ENCODE measurements at places on chromosomes 11 and 22.

GRCh38 chr22:44472598-44472997 lies 25.4 kb downstream of the RTL6 start:
- no peak for DNase-seq

GRCh38 chr11:60952742-60953170 lies 780 bp upstream of the SLC15A3 start:
- no peak for DNase-seq

DNA sequence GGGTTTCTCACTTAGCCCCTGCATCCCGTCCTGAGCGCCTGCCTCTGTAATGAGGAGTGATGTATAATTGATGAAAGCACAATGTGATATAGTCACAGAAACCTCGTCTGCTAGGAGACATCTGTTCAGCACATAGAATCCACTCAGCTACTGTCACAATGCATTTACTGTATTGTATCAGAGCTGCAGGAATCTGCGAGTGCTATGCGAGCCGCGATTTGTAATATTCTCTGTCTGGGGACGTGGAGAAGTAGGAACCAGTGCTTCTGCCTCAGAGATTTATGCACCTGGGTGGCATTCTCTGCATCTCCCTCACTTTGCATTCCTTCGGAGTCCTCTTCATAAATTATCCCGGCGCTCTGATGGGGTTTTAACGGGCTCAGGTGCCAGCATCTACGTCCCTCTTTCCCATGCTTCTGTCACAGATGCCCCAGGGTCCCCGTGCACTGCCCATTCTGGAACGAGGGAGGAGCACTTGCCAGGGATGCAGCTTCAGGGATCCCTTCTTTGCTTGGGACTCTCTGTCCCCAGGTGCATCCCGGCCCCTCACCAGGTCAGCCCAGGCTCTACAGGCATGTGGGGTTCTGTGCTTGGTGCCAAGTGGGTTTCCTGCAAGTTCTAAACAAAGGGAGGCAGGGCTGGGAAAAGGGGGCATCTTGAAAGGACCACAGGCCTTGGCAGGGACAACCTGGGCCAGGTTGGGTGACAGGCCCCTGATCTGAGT lies 205.5 kb downstream of the DSCAML1 start:
- DNase-seq: no peak

DNA sequence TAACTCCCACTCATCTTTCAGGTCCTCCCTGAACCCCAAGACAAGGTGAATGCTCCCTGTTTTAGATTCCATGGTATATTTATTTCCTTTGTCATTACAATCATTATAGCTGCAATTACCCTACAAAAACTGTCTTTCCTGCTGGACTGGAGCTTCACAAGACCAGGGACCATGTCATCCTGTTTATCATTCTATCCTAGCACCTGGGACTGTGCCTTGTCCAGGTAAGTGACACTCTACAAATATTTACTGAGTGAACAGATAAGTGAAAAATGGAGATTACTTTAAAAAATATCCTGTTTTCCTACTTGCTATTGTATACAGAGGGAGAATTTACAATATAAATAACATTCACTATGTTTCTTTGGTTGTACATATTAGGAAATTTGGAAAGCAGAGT lies 22.5 kb upstream of the ELF5 start:
- no peak for DNase-seq

DNA sequence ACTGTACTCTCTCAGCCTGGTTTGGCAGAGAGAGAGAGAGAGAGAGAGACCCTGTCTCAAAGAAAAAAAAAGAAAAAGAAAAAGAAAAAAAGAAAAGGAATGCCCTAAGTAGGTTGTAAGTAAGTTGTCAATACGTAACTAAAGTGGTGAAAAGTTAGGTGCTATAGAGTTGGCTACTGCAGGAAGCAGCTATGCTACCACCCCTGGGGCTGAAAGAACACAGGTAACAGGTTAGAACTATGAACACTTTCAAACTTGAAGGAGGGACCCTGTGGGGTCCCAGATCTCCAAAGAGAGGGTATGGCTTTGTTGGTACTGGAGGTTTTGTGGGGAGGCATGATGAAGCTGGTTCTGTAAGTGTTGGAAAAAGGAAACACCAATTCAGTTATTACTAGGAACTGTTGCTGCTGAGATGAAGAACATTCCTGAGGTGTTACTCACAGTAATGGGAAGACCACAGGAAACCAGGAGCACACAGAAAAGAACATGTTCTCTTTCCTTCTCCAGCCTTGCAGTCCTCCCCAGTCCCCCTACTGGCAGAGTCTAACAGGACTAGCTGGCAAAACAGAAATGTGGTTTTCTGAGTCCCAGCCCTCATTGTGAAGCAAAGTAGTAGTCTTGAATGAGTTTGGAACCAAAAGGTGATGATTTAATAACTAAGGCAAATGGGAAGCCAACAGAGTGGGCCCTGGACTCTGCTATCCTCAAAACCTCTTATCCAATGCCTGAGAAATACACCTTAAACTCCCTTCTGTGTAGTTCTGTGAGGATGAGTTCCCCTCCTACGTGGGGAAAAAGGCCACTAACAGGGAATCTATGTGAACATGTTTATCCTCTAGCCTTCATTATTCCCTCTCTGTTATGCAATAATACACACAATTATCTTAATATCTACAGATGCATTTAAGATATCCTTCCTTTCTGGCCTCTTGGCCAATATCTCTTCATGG lies 427.0 kb upstream of the DDI1 start:
- DNase-seq: peak; percentile 98

DNA sequence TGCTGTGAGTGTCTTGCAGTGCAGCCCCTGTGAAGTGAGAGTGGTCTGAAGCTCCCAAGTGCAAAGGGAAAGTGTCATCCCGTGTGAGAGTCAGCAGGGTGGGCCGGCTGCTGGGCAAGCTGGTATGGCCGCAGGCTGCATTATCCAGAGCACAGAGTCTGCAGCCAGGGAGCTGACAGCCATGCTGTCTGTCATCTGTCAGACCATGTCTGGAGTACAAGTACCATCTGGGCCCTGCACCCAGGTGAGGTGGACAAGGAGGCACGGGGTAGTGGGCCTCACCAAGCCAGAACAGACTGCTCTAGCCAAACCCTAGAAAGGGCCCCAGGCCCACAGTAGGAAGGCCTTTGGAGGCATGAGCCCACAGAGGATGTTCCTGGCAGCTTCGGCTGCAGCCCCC lies 20.2 kb downstream of the LMO1 start:
- no peak for DNase-seq

DNA sequence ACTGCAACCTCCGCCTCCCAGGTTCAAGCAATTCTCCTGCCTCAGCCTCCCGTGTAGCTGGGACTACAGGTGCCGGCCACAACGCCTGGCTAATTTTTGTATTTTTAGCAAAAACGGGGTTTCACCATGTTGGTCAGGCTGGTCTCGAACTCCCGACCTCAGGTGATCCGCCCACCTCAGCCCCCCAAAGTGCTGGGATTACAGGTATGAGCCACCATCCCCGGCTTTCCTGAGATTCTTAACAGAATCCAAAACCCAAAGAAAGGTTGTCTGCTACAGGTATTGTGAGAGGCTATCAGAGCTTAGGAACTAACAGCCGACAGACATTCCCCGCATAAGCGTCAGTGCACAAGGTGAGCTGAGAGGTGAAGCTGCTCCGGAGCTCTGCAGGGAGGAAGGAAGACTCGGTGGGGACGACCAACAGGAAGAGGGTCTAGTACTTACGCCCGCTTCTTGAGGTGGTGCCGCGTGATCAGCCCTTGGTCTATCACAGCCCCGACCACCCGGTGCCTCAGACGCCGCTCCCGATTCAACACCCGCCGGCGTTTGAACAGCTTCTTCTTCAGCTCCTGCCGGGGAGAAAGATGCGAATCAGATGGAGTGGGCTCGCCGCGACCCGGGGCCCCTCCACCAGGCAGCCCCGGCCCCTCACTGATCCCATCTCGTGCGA lies 470 bp downstream of the C11orf98 start:
- peak; percentile 70 for DNase-seq

- no peak for DNase-seq
Observed at GRCh38 chr11:2375341-2375853, 1.7 kb upstream of the CD81 start.

DNA sequence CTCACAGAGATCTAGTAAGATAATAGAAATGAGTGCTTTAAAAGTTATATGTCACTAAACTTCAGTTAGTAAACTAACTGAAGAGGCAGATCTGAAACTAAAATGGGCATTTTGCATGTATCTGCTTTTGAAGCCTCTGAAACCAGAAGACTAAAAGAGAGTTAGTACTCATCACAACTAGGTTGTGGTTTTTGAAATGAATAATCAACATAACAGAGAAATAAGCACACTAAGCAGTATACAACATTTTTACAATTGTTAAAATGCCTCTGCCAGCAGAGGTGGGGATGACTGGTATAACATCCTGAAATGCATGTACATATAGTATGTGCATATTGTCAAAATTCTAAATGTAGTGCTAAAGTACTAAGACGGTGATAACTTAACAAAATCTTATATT lies 564.5 kb downstream of the DLG2 start:
- no peak for DNase-seq

DNA sequence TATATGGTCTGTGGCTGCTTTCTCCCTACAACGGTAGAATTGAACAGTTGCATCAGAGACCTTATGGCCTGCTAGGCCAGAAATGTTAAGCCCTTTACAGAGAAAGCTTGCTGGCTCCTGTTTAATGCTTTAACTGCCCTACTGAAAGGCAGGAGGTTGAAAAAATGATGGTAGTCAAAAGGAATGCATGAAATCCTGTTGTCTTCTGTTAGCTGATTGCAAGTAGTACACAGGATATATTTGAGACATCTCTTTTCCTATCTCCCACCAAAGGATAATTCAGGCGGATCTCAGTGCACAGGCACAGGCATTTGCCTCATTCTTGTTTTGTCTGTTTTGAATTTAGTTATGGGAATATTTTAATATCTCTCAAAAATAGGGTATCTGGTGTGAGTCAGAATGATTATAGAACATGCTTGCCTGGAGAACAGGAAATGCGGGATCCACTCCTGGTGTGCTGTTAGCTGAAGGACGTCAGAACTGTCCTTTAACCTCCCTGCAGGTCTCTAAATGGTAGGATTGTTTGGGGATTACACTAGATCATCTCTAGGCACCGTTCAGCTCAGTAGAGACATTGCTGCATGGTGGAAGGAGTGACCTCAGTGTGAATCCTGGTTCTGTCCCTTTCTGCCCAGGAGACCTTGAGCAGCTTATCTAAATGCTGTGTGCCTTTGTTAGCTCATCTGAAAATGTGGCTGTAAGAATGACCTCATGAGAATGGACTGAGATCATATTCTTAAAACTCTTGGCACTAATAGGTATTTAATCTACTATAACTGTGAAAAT lies 49.5 kb downstream of the PACS1 start:
- peak; percentile 79 for DNase-seq

GRCh38 chr11:520428-521176 lies 13.6 kb upstream of the RNH1 start:
- no peak for DNase-seq

DNA sequence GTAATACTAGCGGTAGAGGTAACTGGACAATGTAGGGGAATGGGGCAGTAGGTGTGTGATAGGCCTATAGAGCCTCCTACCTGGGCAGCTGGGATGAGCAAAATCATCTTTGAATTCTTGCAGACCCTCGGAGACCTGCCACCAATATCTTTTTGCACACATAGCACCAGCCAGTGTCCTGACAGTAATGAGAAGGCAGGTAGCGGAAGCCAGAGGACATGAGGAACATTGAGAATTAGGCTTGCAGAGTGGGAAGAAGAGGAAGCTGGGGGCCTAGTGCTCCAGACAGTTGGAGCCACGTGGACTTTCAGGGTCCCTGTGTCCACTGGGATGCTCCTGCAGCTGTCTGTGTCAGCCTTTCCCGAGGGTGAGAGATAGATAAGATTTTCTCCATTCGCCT lies 17.2 kb upstream of the SYT13 start:
- DNase-seq: no peak

- DNase-seq: no peak
Observed at GRCh38 chr11:36790526-36790925, 192.5 kb upstream of the RAG2 start.

GRCh38 chr22:19775496-19776325 lies 15.1 kb downstream of the TBX1 start:
- DNase-seq: no peak

- no peak for DNase-seq
Observed at GRCh38 chr22:31748490-31748889, 1.4 kb downstream of the PRR14L start.

GRCh38 chr11:66042996-66043906 lies 5.7 kb downstream of the GAL3ST3 start:
- no peak for DNase-seq

DNA sequence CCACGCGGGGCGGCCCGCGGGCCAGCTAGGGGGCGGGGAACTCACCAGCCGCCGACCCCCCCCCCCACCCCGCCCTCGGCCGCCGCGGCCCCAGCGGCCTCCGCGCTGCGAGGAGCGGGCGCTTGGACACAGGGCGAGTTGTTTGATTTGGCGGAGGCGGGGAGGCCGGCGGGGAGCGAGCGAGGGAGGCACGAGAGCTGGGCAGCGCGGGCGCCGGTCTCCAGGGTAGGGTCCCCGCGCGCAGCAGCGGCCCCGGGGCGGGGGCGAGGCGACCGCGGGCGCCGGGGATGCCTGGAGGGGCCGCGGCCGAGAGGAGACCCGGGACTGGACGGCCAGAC lies 64.4 kb downstream of the NAV2 start:
- DNase-seq: no peak

GRCh38 chr11:36222831-36223635 lies 66.2 kb downstream of the COMMD9 start:
- DNase-seq: peak; percentile 43

DNA sequence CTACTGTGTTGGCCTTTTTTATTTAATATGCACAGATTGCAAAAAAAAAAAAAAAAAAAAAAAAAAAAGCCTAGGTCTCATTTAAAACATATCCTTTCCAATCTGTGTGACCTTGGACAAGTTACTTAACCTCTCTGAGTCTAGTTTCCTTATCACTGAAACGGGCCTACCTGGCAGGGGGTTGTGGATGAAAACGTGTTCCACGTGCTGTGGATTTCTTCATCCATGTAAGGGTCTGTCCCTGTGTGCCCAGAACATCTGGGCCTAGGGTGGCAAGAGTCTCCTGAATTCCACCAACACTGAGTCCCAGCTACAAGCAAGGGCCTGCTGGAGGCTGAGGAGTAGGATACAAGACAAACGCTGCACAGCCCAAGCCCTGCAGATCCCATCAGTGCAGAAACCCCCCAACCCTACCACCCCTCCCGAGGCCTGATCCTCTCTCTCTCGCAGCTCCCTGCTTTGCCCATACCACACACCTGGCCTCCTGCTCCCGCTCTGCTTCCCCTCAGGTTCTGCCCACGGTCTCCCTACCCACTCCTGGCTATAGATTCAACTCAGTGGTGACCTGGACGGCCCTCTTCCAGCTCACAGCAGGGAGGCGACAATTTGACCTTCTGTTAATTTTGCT lies 4.7 kb upstream of the GNAZ start:
- no peak for DNase-seq

DNA sequence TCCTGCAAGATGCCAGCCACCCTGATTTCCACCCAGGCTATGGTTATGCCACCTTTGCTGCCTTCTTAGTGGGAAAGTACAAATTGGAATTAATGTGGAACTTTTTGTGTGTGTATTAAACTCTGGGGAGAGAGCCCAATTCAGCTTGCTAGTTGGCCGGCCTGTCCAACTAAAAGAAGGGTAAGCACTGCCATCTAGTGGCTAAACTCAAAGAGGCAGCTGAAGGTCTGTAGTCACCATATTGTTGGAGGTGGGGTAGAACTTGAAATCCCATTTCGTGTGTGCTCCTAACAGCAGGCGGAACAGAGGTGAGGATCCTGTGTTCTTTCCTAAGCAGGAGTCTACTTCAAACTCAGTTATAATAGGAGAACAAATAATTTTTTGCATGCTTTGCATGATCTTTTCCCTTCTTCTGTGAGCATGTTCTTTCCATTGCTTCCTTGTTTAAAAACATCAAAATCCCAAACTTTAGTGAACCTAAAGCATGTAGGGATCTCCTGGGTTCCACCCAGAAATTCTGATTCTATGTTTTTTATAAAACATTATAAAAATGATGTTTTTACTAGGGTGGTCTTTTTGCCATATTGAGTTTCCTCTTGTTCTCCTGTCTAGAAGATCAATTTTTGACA lies 138.8 kb upstream of the SORL1-AS1 start:
- DNase-seq: peak; percentile 76
